Fibroblast of skin of left quadriceps (primary cell): ENCODE measurements at places on chromosomes 4 and X.
A peak's percentile ranks its signal among the peaks of the same experiment; 100 is the strongest.

GRCh38 chrX:149572743-149573142 is 14.5 kb downstream of the MAGEA9B start:
- DNase-seq = no peak

- DNase-seq = no peak
Measured at GRCh38 chrX:146581981-146582712, 227.4 kb upstream of the CXorf51B start.

- DNase-seq = no peak
Measured at GRCh38 chrX:1833656-1834360, 218.9 kb downstream of the ASMT start.

GRCh38 chr4:153634738-153635353 is 49.2 kb upstream of the TLR2 start:
- DNase-seq = peak; percentile 25

GRCh38 chr4:106165351-106166010 is 150.5 kb downstream of the TBCK start:
- DNase-seq = no peak

GRCh38 chr4:5957076-5957475 is 61.2 kb downstream of the C4orf50 start:
- DNase-seq = no peak

DNA sequence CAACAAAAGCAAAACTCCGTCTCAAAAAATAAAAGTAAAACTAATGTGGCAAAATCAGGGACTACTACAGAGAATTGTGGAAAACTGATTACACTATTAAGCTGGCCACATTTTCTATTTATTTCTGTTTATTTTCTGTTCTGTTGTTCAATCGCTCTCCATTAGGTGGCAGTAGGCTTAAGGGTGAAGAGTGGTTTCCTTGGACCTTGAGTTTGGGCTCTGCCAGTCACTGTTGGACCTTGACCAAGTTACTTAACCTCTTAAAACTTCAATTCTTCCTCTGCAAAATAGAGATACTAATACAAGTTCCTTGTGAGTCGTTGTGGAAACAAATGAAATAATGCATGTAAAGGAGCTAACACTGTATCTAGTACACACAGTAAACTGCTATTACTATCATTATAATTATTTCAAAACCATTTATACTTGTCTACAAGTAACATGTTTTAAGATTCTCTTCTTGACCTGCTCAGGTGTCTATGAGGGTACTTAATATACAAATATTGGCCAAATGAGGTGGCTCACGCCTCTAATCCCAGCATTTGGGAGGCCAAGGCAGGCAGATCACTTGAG is 15.2 kb downstream of the HSD17B11 start:
- peak; percentile 56 for DNase-seq

DNA sequence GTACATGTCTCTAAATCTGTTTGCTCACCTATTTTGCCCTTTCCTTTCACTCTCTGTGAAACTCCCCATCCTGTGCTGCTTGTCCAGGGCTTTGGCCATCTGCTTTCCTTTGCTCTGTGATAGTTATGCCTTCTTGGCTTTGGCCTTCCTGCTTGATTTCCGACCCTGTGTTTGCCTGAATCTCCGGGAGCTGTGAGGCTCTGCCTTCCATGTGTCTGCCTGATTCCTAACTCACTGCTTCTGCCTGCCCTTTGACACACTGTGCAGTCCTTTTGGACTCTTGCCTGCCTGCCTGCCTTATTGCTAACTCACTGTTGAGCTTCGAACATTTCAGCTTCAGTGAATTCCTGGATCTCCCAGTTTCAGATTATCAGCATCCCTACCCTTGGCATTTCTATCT is 143.1 kb downstream of the C4orf33 start:
- DNase-seq = peak; percentile 19

GRCh38 chr4:121873604-121874003 is 3.3 kb upstream of the BBS7 start:
- DNase-seq = no peak

GRCh38 chr4:158046345-158046744 is 126.5 kb downstream of the GASK1B start:
- no peak for DNase-seq

DNA sequence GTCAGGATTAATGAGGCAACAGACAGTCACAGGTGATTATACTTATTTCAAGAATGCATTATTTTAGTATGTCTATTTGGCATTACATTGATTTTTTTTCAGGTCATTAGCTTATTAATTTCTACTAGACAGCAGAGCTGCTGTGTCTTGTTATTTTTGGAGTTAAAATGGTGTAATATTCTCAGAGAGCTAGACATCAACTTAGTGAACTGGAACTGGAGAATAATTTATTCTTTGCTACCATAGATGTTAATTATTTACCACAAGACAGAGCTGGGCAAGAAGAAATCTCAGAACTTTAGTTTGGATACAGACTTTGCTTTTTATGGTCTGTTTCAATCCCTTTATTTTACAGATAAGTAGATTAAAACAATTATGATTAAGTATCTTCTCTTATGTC is 10.2 kb upstream of the HPGD start:
- no peak for DNase-seq

GRCh38 chr4:23878912-23879732 is 10.7 kb downstream of the PPARGC1A start:
- no peak for DNase-seq

GRCh38 chr4:211033-211511 is 86.8 kb downstream of the ZNF718 start:
- DNase-seq = no peak

- no peak for DNase-seq
Measured at GRCh38 chrX:119089619-119090018, 16.8 kb downstream of the CT47C1 start.

DNA sequence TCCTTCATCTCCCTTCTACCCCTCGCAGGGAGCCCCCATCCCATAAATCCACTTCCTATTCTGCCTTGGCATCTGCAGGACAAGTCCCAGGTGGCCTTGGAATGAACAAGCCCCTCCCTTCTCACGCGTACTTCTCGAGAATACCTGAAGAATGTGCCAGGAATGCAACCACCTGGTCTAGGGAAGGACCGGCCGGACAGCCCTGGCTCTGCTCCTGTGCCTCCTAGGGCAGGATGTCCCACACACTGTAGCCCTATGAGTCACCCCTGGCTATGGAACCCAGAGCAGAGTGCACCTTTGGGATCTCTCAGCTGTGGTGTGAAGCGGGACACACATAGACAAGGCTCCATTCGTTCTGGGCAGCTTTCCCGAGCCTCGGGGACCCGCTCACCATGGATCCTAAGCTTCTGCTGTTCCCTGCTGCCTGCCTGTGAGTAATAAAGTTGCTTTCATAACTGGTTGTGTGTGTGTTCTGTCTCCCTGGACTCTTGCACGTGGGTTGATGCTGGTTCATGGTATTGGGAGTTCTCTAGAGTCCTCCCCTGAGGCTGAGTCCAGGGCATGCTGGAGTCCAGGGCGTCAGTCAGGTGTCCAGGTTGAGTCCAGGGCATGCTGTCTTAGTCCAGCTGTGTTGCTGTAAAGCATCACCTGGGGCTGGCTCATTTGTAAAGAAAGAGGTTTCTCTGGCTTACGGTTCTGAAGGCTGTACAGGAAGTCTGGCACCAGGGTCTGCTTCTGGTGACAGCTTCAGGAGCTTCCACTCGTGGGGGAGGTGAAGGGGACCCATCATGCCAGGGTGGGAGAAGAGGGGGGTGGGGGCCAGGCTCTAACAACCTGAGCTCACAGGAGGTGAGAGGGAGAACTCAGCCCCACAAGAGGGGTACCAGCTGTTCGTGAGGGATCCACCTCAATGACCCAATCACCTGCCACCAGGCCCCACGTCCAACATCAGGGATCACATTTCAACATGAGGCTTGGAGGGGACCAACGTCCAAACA is 7.4 kb upstream of the PDE6B start:
- DNase-seq = no peak

DNA sequence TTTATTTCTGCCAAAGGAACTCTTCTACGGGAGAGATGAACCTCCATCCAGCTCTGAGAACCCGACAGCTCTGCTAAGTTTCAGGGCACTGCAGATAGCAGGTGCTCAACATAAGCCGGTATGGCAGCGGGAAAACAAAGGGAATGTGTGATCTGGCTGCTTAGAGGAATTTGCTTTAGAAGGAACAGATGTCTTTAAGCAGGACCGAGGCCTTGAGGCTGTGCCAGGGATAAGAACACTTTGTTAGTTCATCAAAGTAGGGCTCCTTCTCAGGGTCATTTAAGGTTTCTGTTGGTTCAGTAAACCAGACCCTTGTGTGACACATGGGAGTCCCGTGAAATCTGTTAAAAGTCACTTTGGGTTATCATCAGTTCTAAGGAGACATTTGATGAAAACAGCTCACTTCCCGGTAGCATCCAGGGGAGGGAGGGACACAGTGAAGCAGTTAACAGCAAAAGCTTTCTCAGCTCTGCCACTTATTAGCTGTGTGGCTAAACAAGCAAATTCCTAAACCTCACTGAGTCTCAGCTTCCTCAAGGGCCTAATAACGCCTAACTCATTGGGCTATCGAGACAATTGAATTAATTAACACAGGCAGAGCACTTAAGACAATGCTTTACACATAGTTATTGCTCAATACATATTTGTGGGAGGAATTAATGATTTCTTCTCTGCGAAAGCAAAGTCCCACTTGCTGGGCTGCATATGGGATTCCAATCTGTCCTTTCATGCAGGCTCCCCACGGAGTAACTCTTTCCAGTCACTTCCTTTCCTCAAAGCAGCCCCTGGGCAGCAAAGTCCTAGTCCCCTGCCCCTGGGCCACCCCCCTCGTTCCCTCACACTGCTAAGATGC is 2.9 kb upstream of the FTSJ1 start:
- no peak for DNase-seq

- no peak for DNase-seq
Measured at GRCh38 chrX:46904626-46905025, 7.6 kb upstream of the JADE3 start.

DNA sequence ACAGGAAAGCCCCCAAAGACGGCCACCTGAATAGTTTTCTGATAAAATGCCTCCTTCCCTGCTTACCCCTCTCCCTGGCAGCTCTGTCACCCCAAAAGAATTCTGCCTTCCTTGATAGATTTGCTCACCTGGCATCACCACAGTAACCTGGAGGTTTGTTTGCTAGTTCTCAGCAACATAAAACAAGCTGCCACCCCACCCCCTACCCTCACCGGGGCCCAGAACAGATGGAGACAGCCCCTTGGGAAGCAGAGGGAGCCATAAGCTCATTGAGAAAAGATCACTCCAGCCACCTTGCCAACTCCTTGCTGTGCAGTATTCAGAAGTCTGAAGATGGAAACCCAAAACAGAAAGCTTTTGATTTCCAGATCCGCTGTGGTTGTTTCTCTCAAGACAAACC is 108.6 kb downstream of the DHX15 start:
- DNase-seq = no peak

DNA sequence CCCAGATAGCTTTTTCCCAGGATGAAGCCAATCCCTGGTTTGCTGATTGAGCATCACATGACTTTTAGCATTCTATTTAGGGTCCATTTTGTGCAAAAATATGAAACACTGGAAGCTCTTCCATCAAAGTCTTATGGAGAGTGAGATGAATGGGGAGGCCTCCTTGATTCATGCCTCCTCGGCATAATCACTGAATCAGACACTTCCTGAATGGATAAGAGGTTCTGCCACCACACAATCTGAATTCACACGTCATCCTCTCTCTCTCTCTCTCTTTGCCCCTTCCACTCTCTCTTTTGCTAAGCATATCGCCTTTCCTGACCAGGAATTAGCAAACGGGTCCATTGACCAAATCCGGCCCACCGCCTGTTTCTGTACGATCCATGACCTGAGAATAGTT is 68.7 kb downstream of the CRMP1 start:
- DNase-seq = no peak
